ENCODE measurements at places on chromosomes 13 and 19.

- no peak for DNase-seq
Observed at GRCh38 chr13:45921162-45921736, 69.7 kb upstream of the SIAH3 start.

- DNase-seq: no peak
Observed at GRCh38 chr13:110360598-110360997, 53.5 kb downstream of the COL4A2 start.

DNA sequence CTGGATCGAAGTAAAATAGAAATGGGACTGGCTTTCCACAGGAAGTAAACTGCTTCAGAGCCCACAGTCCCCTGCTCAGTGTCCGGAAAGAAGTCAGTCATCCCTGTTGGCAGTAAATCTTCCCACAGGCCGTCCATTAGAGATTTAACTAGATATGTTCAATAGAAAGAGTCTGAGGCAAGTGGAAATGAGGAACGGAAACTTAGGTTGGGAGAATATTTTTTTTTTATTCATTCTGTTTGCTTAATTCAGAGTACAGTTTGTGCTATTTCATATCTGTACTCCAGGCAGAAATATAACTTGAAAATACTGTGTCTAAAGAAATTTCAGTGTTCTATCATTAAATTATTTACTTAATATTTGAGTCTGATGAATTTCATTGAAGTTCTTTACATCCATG lies 22.7 kb downstream of the SLC25A15 start:
- DNase-seq: no peak

- no peak for DNase-seq
Observed at GRCh38 chr19:49468199-49468598, 5.8 kb upstream of the FLT3LG start.

GRCh38 chr13:112718318-112718717 lies 28.5 kb downstream of the ATP11A start:
- DNase-seq: no peak

GRCh38 chr13:99258946-99259345 lies 767 bp upstream of the GPR18 start:
- DNase-seq: no peak

GRCh38 chr13:27211271-27211670 lies 39.7 kb upstream of the USP12 start:
- no peak for DNase-seq

DNA sequence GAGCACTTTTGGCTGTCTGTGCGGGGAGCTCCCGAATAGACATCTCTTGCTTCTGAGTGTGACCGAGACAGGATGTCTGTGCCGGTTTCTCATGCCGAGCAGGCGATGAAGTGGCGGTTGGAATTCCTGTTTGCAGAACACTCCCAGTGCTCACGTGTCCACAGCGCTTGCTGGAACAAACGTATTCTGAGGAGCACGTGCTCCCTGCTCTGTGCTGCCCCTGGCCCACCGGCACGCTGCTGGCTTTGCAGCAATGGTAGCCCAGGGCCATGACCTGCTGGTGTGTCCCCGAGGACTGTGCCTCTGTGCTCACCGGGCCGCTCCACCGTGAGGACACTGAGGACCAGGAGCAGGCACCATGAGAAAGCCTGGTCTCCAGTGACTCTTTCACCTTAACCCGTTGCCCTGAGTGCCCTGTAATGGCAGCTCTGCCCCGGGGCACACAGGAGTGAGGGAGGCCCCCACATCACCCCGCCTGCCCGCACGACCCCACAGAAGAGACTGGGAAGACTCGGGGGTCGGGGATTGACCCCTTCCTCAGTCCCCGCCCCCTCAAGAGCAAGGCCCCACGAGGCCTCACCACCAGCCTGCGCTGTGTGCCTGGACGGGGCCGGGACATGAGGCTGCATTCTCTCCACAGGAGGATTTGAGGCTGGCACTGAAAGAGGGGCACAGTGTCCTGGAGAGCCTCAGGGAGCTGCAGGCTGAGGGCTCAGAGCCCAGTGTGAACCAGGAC lies 40.0 kb upstream of the F7 start:
- no peak for DNase-seq

DNA sequence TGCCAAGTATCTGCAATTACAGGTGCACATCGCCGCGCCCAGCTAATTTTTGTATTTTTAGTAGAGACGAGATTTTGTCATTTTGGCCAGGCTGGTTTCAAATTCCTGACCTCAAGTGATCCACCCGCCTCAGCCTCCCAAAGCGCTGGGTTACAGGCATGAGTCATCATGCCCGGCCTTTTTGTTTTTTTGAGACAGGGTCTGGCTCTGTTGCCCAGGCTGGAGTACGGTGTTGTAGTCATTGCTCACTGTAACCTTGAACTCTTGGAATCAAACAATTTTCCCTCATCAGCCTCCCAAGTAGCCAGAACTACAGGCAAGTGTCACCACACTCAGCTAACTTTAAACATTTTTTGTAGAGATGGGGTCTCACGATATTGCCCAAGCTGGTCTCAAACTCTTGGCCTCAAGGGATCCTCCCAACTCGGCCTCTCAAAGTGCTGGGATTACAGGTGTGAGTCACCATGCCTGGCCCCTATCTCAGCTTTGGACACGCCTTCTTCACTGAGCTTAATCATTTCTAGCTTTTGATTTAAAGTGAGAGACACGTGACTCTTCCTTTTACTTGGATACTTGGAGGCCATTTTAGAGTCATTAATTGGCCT lies 4.0 kb upstream of the IRGC start:
- DNase-seq: no peak

DNA sequence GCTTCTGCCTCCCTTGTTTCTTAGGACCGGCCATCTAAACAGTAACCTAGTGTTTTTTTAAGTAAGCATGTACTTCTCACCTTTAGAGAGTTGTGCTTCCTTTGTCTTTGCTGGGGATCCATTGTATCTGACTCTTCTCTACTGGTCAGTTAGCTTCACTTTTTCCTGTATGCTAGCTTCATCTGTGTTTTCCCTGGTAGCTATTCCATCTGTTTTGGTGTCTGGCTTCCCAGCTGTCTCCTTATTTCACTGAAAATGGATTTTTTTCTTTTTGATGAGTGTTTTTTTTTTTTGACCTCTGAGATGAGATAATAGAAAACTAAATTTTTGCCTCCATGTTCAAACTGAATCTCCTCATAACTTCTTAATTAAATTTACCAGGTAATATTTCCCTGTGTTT lies 637.0 kb upstream of the SLC10A2 start:
- DNase-seq: no peak

DNA sequence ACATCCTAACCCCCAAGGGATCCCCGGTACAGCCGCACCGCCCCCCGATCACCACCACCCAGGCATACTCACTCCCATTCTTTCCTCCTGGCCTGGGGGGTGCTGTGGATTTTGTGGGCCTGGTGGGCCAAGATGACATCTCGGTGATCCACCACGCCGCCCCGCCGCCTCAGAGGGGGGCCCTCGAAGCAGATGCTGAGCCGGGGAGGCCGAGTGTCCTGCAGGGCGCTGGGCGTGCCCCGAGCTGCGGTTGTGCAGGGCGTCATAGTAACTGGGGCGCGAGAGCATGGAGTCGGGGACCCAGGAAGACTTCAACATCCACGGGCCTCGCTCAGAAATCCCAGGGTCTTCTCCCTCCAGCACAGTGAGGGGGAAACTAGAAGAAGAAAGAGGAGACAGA lies 93.4 kb upstream of the CACNA1A start:
- no peak for DNase-seq
